ENCODE measurements at places on chromosomes 5 and 9.

- DNase-seq, result no peak
Observed at GRCh38 chr5:179280095-179280490, 65.2 kb downstream of the ADAMTS2 start.

DNA sequence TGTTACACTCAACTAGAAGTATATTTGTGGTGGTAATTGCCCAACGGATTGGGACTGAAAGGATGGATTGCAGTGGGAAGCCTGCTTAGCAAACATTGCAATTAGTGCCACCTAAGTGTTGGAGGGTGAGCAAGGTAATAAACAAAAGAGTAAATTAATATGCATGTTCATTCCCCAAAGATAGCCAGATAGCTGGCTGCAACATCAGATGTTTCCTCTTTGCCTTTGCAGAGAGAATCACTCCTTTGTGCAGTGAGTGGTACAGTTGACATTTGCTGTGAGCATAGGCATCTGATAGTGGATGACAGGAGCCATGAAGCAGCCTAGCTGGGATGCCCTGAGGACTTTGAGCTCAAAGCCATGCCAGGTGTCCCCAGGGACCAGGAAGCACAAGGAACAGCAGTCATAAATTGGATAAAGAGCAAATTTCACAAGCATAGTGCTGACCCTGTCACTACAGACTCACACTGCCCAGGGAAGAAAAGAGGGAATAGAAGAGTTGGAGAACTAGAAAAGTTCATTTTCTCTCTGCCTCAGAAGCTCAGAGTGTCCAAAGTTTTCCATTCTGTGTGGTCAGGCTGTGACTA lies 336.1 kb upstream of the SLC30A5 start:
- DNase-seq, result no peak

GRCh38 chr9:20496328-20496727 lies 126.0 kb downstream of the MLLT3 start:
- DNase-seq, result no peak

- DNase-seq, result no peak
Observed at GRCh38 chr9:137781906-137782585, 95.5 kb upstream of the CACNA1B start.

- no peak for DNase-seq
Observed at GRCh38 chr5:77709993-77710685, 66.0 kb downstream of the TBCA start.

DNA sequence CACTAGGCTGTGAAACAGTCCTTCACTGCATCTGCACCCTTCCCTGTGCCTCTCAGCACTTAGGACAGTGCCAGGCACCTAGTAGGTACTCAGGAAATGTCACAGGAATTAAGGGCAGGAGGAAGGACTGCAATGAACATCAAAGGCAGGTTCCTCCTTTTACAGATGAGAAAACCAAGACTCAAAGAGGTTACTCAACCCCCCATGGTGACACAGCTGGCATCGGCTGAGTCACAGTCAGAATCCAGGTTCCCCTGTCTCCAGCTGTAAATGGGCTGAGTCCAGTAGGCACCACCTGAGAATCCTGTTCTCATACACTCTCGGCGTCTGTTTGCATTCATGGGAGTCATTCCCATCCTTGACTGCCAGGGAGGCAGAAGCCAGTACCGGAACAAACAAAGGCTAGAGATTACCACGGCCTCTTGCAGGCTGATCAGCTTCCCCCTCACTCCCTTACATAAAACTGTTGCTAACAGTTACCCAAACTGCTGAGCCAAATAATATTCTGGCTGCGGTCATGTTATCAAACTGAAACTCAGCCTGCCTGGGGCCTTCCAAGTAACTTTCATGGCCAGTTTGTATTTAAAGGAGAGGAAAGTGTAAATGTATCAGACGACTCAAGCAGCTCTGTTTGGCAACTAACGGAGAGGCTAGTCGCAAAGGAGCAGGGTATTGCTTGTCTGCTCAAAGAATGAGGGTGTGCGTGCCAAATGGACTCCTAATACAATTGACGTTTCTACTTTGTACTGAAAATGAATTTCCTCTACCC lies 201.7 kb downstream of the PAPPA start:
- DNase-seq, result no peak

GRCh38 chr9:107484117-107484723 lies 5.3 kb downstream of the KLF4 start:
- no peak for DNase-seq

GRCh38 chr9:97299809-97300414 lies 7.5 kb upstream of the CCDC180 start:
- DNase-seq, result no peak

- DNase-seq, result no peak
Observed at GRCh38 chr5:125408448-125409233, 662.2 kb upstream of the ZNF608 start.

All from T-helper 9 cell (primary cell).